ENCODE measurements at places on chromosomes 2 and 18.

DNA sequence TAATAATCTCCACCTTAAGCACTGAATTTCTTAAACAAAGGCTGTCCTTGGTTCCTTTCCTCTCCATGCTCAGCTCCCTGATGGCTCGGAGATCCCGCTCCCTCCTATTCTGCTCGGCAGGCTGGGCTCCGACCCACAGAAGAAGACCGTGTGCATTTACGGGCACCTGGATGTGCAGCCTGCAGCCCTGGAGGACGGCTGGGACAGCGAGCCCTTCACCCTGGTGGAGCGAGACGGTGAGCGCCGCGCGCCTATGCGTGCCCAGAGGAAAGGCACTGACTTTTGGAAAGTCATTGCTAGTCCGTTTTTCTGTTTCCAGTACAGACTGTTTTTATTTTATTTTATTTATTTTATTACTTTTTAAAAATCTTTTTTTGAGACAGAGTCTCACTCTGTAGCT, 9.6 kb downstream of the CNDP2 start:
- DNase-seq: no peak

DNA sequence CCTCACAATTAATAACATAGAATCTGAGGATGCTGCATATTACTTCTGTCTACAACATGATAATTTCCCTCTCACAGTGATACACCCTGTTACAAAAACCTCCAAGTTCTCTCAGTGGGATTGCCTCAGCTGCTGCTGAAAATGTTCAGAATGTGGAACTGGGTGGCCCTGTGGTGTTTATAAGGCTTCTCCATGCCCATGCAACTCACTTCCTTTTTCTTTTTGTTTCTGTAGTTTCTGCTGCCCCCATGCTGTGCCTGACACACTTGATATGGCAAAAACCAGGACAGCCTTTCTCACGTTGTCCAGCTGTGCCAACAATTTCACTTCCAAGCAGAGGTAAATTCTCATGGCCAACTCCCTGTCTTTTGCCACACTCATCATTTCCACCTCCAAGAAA, 206.2 kb downstream of the RPIA start:
- DNase-seq: no peak

DNA sequence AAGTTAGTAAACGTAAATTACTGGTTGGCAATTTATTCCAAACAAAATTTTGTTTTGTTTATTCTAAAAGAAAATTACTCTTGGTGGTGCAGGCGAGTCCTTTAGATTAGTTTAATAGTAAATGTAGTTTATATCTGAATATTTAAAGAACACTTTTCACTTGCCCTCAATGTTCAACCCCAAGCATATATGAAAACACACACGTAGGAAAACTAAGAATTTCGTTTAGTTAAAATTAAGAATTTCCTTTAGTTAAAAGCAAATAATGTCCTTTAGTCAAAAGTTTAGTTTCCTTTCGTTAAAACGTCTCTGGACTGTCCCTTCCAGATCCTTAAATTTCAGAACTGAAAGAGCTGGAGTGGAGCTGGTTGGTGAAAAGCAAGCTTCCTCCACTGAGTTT, 19.1 kb upstream of the CYTIP start:
- DNase-seq: no peak

DNA sequence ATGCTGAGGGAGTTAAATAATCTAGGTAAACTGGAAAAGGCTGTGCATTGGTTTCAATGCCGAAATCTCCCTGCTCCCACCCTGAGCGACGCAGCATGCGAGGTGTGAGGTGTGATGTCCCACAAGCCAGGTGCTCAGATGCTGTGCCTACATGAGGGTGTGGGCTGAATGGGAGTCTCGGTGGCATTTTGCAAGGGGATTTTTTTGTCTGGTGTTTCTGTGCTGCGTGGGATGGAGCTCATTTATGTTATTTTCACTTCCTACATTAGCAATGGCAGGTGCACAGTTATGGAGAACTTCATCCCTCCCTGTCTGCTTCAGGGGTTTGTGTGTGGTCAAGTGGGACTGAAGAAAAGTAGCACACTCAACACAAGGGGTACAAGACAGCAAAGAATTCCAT, 110.2 kb upstream of the CCDC68 start:
- DNase-seq: no peak

GRCh38 chr2:173414823-173415322, 60.2 kb downstream of the CDCA7 start:
- DNase-seq: no peak

DNA sequence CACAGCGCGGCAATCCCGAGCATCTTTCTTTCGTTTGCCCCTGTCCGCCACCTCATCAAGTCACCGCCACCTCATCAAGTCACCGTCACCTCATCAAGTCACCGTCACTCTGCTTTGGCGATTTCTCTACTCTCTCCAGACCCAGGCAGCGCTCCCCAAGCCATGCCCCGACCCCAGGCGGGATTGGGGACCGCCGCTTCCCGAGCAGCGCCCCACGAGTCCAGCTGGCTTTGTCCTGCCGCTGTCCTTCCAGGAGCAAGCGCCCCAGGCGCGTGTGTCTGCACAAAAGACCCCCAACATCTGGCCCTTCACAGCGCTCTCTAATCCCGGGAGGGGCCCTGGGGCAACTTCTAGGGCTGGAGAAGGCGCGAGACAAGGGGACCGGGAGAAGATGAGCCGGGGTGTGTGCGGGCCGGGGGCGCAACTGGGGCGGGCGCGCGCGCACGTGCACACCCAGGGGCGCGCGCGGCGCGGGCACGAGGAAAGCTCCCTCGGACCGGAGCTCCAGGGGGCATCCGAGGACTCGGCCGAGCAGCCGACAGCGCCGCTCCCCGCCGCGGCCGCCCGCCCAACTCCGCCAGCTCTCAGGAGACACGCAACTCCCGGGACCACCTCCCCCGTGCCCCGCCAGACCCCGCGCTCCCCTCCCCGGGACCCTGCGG, 633 bp upstream of the RNF152 start:
- DNase-seq: no peak

DNA sequence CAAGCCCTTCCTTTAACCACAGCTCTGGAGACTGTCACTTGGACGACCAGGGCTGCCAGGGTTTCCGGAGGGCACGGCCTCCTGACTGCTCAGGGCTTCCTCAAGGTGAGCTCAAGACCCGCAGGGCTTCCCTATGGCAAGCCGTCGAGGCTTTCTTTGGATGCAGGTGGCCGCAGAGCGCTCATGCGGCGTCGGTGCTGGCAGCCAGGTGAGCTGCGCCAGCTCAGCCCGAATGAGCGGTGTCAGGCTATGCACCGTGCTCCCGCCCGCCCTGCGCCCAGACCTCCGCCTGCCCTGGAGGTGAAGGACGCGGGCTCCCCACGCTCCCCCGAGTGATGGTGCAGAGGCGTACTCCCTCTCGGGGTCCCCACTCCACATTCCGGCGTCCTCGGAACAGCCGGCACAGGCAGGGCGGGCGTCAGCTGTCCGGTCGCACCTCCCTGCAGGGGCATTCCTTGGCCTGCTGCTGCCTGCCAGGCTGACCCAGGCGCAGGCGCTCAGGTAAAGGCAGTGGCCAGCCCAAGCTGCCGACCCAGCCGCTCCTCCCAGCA, 20.8 kb upstream of the TUBB6 start:
- no peak for DNase-seq

DNA sequence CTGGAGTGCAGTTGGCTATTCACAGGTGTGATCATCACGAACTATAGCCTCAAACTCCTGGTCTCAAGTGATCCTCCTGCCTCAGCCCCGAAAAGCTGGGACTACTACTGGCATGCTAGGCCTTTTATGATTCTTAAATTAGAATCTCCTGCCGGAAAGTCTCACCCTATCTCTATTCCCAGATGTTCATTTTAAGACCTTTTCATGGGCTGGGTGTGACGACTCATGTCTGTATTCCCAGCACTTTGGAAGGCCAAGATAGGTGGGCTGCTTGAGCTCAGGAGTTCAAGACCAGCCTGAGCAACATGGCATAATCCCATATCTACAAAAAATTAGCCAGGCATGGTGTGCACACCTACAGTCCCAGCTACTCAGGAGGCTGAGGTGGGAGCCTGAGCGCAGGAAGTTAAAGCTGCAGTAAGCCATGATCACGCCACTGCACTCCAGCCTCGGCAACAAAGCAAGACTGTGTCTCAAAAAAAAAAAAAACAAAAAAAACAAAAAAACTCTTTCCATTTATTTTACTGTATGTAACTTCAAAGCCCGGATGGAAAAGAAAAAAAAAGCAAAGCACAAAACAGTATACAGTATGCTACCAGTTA, 8.1 kb downstream of the PPP4R3B start:
- DNase-seq: no peak

DNA sequence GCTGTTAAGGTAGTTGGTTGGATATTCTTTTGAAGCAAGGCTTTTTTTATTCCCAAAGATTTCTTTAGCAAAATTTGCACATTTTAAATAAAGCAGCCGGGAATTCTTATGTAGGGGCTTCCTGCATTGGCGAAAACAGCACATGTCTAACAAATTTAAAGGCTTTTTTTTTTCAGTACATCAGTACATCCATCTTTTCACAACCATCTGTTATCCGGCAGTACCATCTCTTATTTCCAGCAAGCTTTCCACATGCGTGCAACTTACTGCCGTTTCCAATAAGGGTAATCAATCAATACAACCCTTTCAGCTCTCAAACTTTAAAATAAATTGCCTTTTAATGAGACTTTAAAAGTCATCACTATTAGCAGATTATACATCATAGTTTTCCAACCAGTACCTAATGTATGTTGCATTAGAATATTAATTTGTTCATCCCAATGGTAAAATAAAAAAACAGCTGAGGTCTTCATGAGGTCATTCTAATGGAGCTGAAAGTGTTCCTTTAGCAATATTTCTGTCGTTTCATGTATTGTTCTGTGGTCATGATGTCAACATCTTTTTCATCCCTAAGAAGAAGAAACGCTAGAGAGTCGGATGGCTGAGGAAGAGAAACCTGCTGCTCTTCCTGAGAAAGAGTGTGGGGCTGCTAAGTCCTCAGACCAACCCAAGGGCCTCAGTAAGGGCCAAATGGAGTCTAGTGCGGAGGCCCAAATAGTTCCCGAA, 81.4 kb upstream of the UNC80 start:
- no peak for DNase-seq

GRCh38 chr2:181185948-181186347, 205.5 kb downstream of the UBE2E3 start:
- DNase-seq: no peak

- no peak for DNase-seq
These were observed 37.2 kb upstream of the SLC35G4 start for GRCh38 chr18:11572201-11572600.

DNA sequence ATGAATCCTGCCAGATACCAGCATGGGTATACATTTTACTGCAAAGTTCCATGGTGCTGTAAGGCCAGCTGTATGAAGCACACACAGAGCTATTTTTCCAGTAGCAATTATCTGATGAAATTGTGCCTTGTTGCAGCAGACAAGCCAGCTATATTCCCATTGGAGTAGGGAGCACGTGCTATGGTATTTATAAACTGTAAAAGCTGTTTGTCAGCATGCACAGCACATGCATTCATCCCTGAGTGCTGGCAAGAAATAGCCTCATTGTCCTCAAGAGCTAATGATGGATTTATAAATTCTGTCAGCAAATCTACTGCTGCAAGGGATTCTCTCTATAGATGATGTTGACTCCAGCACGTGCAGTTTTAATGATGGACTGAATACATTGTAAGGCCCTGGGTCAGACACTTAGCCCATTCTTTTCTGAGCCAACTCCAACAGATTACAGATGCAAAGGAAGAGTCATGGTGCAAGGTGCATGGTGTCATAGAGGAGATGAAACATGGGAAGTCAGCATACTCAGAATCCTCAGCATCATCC, 61.7 kb downstream of the KCNS3 start:
- DNase-seq: no peak

GRCh38 chr2:10266133-10266620, 36.5 kb upstream of the HPCAL1 start:
- DNase-seq: no peak

GRCh38 chr2:39837856-39838453, 58.9 kb upstream of the THUMPD2 start:
- DNase-seq: no peak

DNA sequence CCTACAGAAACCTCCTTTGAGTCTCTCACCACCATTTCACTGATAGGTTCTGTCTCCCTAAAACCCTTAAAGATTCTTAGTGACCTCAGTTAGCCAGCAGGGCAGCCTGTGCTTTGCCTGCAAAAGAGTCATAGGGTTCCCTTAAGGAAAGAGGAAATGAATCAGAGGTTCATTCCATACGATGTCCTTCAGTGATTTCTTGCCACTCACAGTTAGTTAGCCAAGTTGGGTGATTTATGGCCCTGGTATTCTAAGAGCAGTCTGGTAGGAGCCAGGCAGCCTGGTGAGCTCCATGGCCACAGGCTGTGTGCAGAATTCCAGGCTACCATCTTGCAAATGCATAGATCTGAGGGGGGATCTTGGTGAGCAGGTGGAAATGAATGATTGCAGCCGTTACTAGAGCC, 18.7 kb upstream of the CCBE1 start:
- DNase-seq: no peak

DNA sequence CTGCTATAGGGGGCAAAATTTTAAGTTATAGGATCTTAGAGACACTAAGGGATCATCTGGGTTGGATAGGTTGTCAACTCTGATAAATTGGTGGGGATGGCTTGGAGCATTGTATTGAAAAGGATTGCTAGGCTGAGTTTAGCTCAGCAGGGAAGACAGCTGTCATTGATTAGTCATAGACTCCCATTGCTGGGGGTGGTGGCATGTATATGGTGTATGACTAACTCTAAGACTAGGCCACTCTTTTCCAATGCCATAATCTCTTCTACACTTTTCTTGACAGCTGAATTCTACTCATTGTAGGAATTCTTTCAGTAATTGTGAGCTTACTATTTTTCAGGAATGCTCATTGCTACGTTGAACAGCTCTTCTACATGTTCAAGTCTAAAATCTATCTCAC, 81.3 kb upstream of the PELI1 start:
- DNase-seq: no peak

- DNase-seq: no peak
These were observed 314.3 kb downstream of the TNS1 start for GRCh38 chr2:217688494-217688893.

DNA sequence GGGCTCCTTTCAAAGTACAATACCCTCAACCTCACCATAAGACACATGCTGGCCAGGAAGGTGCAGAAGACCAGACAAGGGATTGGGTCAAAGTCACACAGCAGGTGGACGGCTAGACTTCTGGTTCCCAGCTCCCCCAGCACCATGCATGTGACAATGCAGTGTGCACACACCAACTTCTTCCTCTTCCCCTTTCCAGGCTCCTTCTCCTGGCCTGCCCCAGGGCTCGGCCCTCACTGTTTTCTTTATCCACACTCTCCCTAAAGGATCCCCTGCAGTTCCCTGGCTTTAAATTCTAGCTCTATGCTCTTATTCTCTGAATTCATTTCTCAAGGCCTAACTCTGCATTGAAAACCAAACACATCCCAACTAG, 82.3 kb downstream of the LOXHD1 start:
- DNase-seq: no peak
